ENCODE measurements at places on chromosomes 7 and 10. TPM values are rescaled to one million over a fixed set of nuclear protein-coding genes. Genes with fewer than 3 reads are reported as not detected.

GRCh38 chr10:12401466-12401865 is 52.1 kb downstream of the CAMK1D start:
- DNase-seq, result no peak

- DNase-seq, result no peak
Measured at GRCh38 chr10:111716032-111716431, 467.5 kb downstream of the GPAM start.

DNA sequence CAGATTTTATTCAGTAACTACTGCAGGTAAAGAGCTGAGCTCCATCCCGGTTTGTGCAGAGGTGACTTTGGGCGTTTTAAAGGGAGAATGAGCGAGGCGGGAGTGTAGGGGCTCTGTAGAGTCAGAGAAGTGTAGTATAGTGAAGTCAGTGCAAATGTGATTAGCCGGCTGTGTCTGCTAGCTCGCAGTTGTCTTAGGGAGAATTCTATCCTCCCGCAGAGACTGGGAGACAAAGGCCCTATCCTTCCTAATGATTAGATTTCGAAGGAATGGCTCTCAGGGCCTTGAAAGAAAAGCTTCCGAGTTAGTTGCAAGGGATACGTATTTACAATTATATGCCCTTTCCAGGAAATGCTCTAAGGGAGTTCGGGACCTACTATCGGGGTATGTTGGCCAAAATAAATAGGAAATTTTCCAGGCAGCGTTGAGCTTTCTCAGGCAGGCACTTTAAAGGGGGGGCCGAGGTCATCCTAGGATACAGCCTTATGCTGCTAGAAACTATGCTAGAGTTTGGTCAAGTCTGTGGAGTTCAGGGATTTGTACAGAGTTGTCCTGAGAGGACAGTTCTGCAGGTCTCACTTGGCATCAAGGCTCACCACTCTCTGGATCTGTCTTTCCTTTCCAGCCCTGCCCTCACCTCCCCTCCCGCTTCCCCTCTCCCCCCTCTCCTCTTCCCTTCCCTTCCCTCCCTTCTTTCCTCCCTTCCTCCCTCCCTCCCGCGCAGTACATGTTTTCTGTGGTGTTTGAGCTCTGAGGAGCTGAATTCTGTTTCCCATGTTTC is 825 bp downstream of the MRPL32 start:
- DNase-seq, result no peak

DNA sequence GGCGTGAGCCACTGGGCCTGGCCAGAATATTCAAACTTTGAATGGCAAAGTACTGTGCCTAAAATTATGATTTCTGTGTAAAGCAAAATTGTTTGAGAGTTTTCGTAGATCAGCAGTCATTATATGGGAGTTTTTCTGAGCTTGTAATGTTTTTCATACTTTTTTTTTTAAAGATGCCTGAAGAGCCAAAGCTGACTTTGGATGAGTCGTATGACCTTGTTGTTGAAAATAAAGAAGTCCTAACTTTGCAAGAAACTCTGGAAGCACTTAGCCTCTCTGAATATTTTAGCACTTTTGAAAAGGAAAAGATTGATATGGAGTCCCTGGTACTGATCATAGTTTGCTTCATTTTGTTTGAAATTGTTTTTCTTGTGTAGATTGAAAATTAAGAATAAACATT is 26.7 kb downstream of the SEC23IP start:
- no peak for DNase-seq

DNA sequence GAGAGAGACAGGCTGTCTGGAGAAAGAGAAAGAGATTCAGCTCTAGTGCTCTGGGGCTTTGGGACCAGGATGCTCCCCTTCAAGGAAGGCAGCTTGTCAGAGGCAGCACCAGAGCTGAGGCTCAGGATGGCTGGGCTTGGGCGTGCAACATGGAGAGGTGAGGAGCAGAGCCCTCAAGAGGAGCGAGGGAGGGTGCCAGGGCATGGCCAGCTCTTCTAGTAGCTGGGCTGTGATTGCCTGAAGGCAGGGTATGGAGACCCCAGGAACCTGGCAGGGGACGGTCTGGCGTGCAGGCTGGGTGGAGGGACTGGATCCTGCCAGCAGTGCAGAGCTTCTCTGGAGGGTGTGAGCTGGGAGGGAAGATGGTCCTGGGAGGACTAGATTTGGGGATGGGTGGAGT is 40.2 kb downstream of the ANTXRL start:
- no peak for DNase-seq

- DNase-seq, result no peak
Measured at GRCh38 chr10:90589825-90590224, 268.0 kb downstream of the HTR7 start.

GRCh38 chr10:79457256-79457785 is 11.9 kb upstream of the ZCCHC24 start:
- DNase-seq, result no peak

DNA sequence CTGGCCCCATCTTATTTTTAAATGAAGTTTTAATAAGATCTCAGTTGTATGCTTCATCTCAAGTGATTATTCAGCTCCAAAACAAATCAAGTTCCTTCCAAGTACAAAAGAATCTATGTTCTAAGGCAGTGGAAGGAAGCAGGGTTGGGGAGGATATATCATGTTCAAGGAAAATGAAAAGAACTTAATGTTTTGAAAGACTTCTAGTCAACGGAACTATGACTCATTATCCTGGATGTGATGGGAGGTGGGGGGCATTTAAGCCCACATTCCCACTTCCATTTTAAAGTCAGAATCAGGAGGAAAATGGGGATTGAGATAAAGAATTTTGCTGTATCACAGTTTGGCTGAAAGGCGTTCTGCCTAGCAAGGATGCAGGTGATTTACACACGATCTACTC is 59.4 kb downstream of the FANK1 start:
- DNase-seq, result no peak

- DNase-seq, result no peak
Measured at GRCh38 chr7:117888627-117889026, 15.4 kb upstream of the CTTNBP2 start.

DNA sequence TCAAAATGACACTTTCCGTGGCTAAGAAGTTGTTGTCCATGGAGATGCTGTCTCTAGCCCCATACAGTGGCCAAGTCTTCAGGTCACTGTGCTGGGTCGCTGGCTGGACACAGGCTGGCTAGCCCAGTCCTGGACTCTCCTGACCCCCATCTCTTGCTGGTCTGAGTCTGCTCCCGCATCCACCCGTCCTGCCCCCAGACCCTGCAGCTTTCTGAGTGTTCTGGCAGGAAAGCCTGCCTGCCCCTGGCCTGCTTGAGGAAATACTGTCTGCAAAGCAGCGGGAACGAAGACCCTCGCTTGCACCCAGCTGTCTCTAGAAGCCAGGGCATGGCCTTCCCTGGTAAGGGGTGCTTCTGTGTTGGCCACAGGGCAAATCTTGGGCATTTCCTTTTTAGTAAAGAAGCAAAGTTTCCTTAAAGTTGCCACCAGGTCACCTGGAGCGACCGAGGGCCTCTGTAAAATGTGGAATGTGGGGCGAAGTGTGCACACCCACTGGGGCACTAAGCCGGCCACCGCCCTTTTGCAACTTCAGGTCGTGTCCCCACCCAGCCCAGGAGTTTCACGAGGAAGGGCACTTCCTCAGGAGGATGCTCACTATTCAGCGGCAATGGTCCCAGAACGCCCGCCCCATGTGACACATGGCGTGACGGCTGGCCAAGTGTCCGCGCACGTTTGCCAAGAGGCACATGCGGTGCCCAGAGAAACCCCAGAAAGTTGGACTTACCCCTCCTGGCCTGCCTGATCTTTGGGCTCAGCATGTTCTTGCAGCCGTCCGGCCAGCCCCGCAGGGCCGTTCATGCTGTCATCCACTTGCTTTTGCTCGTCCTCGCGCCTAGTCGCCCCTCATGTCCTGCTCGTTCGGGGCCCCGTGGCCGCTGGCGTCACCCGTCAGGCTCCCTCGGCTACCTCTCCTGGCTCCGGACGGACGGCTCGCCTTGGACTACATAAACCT is 558 bp downstream of the ARHGAP22 start:
- DNase-seq, result no peak

GRCh38 chr10:48224979-48225560 is 49.4 kb downstream of the FRMPD2 start:
- DNase-seq, result no peak

GRCh38 chr10:33520223-33520622 is 185.8 kb upstream of the NRP1 start:
- no peak for DNase-seq

- DNase-seq, result no peak
Measured at GRCh38 chr10:48604991-48605508, at the start of gene ARHGAP22. Gene ARHGAP22 (minus strand): TSS chr10:48605073. CDS start chr10:48604796, 277 bp downstream.

- DNase-seq, result no peak
Measured at GRCh38 chr7:37908221-37908788, 8.3 kb downstream of the SFRP4 start.

- DNase-seq, result no peak
Measured at GRCh38 chr7:127798023-127798422, 146.0 kb downstream of the SND1 start.

DNA sequence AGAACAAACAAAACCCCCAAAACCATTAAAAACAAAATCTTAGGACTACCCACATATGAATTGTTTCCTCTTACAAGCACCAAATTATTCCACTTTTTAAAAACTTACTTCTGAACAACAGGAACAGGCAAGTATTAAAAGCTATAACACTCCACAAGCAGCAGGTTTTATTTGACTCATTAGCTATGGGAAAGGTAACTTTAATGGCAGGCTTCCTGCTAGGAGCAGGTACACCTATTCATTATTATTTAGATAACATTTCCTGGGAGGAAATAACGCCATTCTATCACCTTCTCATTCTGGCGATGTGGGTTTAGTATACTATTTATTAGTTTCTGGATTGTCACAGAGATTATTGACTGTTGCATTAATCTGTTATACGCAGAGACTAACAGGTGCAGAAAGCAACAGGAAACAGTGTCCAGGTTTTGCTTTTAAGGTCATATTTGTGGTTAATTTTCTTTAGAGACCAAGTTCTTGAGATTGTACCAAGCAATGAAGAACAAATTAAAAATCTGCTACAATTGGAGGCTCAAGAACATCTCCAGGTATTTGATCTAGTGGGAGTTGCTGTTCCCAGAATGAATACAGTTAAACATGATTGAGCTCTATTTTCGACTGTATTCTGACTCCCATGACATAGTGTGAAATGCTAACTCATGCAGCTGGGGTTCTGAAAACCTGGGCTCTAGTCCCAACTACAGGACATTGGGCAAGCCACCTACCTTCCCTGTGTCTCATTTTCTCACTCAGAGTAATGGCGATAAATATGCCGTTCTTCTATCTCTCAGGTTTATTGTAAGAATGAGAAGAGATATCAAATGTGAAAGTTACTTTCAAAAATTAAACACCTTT is 2.0 kb downstream of the CPA2 start:
- DNase-seq, result no peak

DNA sequence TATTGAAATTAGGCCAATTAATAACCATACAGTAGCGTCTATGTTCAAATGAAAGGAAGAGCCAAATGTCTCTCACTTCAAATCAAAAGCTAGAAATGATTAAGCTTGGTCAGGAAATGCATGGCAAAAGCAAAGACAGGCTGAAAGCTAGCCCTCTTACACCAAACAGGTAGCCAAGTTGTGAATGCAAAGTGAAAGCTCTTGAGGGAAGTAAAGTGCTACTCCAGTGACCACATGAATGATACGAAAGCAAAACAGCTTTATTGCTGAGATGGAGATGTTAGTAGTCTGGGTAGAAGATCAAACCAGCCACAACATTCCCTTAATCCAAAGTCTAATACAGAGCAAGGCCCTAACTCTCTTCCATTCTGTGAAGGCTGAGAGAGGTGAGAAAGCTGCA is 123.8 kb downstream of the TEX36 start:
- no peak for DNase-seq

DNA sequence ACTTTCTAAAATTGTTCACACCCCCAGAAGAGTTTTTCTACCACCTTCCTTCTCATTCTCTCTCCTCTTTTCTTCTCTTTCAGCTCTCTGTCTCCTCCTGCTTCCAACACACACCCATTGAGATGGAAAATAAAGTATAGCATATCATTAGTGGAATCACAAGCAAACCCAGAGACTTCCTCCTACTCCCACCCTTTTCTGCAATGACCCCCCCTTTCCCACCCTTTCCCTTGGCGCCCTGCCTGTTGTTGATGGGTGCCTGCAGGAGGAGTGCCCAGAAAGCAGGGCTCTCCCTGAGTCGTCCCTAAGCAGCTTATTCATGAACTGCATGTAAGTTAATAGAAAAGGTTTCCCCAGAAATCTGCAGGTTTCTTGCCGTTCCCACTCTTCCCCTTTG is 300.0 kb downstream of the PLXNA4 start:
- no peak for DNase-seq

DNA sequence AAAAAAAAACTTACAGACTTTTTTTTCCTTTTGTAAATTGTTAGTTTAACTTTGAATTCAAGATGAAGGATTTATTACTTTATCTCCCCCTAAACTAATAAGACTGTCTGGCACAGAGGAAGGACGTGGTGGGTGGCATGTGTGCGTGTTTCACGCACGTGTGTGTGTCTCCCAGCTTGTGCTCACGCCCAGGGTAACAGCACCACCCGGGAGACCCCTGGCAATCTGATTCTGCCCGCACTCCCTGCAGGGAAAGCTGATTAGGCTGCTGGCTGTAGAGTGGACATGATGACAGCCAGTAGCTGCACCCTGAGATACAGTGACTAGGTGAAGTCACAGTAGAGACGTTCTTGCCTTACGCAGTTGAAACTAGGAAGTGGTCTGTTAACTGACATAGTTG is 25.3 kb downstream of the WIPI2 start:
- DNase-seq, result no peak

- DNase-seq, result no peak
Measured at GRCh38 chr10:67776371-67776770, 61.6 kb downstream of the DNAJC12 start.

DNA sequence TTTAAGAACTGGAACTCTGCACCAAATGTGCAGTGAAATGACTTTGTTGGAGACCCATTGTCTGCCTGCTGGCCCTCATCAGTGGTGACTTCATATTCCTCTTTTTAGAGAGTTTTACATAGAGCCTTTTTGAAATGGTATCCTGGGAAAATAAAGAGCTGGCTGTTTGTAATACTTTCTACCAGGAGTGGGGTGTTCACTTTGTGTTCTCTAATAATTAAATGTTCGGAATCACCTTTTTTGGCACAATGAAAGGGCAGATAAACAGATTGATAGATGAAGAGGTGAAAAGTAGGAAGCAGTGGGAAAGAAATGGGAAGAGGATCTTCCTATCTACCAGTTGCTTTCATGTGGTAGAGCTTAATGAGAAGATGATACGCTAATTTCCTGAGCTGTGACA is 55.5 kb downstream of the PRPF18 start:
- DNase-seq, result no peak

GRCh38 chr10:69075431-69075830 is 12.5 kb upstream of the SRGN start:
- no peak for DNase-seq

GRCh38 chr7:67659091-67659490 is 662.5 kb downstream of the TYW1 start:
- DNase-seq, result no peak

OPN1SW gene
- total RNA-seq, result not detected

TRIM4 gene
- 69.7 TPM for total RNA-seq

PRR15 gene
- not detected for total RNA-seq

MAGI2 gene
- total RNA-seq, result 0.25 TPM

NUTM2A gene
- 1.2 TPM for total RNA-seq

ZNF365 gene
- total RNA-seq, result 3.5 TPM

MRLN gene
- total RNA-seq, result not detected

CPA4 gene
- total RNA-seq, result not detected

ADRB1 gene
- not detected for total RNA-seq

FAM25A gene
- total RNA-seq, result not detected

CSTF2T gene
- 39.0 TPM for total RNA-seq

Data from CD4-positive, alpha-beta memory T cell (primary cell).